ENCODE measurements at places on chromosomes 3 and 15. TPM values are rescaled to one million over a fixed set of nuclear protein-coding genes. Genes with fewer than 3 reads are reported as not detected.
A peak's percentile ranks its signal among the peaks of the same experiment; 100 is the strongest.

DNA sequence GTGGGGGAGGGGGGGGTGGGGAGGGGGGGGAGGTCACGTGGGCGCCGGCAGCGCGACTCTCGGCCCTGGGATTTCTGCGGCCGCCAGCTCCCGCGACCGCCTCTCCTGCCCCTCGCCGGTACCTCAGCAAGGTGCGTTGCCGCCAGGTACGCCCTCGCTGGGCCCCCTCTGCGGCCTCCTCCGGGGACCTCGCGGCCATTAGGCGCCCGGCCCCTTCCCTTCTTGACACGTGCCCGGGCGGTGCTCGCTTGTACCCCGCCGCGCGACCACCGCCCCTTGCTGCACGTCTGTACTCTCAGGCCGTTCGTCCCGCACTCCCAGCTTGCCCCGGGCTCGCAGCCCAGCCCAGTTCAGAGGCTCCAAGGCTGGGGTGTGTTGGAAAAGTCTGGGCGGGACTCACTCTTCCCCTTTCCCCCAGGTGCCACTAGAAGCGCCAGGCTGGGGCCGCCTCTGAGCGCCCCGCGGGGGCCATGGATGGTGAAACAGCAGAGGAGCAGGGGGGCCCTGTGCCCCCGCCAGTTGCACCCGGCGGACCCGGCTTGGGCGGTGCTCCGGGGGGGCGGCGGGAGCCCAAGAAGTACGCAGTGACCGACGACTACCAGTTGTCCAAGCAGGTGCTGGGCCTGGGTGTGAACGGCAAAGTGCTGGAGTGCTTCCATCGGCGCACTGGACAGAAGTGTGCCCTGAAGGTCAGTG is at the start of gene MAPKAPK3:
Gene MAPKAPK3, plus strand, starts transcription at position 56 of the 696 bp plus-strand sequence. Its CDS starts 415 bp downstream, at position 471.
- DNase-seq = peak; percentile 75

COX5A gene
- total RNA-seq = 83.5 TPM

GRCh38 chr15:99671926-99672635 is 61.2 kb downstream of the LYSMD4 start:
- no peak for DNase-seq

NRROS gene
- total RNA-seq = 22.6 TPM

CAMK1 gene
- total RNA-seq = 82.9 TPM

DNA sequence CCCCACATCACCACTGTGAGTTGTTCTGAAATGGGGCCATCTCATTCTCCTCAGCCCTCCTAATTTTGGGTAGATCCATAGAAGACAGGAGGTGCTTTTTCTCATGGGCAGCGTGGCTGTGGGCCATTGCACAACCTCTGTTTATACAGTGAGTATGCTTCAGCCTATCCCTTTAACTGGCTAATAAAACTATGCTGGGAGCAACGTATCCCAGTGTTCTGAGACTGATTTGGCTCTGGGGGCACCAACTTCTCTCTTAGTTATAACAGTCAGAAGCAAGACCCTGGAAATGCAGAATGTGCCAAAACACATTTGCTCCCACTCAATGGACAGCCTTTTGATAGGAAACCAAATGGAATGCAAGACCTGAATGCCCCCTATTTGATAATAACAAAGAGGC is 97.1 kb upstream of the ICE2 start:
- DNase-seq = no peak

GRCh38 chr3:140823106-140823505 is 118.5 kb upstream of the SLC25A36 start:
- DNase-seq = no peak

GRCh38 chr15:66789029-66790025 is 87.3 kb downstream of the SMAD6 start:
- DNase-seq = no peak

GRCh38 chr3:156553705-156554356 is 1.1 kb downstream of the SSR3 start:
- no peak for DNase-seq

RTP3 gene
- total RNA-seq = not detected

- no peak for DNase-seq
These were observed 195.0 kb downstream of the RBMS3 start for GRCh38 chr3:29475854-29476253.

- no peak for DNase-seq
These were observed 9.8 kb upstream of the LRRC34 start for GRCh38 chr3:169822540-169822939.

BNIP2 gene
- total RNA-seq = 60.1 TPM

- DNase-seq = no peak
These were observed 4.2 kb downstream of the UBXN7 start for GRCh38 chr3:196428041-196428440.

APOD gene
- total RNA-seq = 236 TPM

DNA sequence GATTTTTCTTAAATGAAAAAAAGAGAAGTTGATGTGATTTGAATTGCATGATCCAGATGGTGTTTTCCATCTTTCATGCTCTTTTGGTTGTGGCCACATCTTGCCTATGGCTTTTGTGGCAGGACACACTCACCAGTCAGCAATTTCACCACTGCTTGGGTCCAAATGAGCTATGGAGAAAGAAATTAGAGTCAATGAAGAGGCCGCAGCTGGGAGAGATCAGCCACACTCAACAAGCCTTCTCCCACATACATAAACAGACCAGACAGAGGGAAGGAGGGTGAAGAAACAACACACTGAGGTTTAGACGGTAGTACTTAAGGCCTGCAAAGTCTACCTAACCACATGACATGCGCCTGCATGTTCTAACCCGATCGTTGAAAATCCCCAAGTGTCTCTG is 110.7 kb upstream of the CDIN1 start:
- DNase-seq = no peak

TRIM69 gene
- total RNA-seq = 40.3 TPM

CHL1 gene
- total RNA-seq = 0.53 TPM

DNA sequence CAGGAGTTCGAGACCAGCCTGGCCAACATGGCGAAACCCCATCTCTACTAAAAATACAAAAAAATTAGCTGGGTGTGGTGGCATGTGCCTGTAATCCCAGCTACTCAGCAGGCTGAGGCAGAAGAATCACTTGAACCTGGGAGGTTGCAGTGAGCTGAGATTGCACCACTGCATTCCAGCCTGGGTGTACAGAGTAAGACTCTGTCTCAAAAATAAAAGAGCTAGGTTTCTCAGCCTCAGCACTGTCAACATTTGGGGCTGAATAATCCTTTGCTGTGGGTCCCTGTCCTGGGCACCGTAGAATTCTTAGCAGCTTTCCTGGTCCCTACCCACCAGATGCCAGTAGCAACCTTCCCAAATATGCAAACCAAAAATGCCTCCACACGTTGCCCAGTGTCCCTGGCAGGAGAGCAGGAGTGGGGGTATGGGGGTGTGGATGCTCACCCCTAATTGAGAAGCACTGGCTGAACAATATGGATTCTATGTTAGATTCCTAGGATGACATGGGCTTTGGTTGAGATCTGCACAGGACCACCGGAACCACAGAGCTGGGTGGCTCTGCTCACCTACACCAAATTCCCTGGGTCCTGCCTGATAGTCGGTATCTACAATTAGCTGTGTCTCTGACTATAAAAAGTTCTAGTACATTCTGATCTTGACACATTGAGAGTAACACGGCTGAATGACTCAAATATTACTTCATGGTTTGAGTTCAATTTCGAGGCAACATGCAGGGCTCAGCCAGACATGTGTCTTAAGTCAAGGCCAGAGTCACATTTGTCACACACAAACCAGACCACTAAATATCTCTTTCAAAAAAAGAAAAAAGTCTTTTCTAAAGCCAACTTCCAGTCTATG is 577.0 kb upstream of the MDFIC2 start:
- DNase-seq = no peak

GPR15 gene
- not detected for total RNA-seq

PPP2R3A gene
- total RNA-seq = 10.5 TPM

GOLGA8Q gene
- not detected for total RNA-seq

- DNase-seq = no peak
These were observed 87.2 kb downstream of the SLCO3A1 start for GRCh38 chr15:91940496-91941381.

GRCh38 chr15:66220601-66221000 is 32.9 kb downstream of the MEGF11 start:
- no peak for DNase-seq

DNA sequence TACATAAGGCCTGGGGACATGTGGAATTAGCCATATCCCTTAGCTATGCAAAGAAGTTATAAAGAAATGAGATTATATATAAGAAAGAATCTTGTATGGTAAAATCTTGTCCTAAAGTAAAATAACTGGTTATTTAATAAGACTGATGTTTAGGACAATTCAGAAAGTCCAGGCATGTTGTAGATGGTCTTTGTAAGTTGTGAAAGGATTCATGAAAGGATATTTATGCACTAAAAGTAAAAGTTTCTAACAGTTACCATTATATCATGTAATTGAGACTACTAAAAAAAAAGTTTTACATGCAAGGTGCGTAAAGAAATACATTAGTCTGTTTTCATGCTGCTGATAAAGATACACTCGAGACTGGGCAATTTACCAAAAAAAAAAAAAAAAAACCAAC is 146.3 kb downstream of the FMN1 start:
- DNase-seq = no peak

ANKUB1 gene
- not detected for total RNA-seq

TUSC7 gene
- total RNA-seq = not detected

DNA sequence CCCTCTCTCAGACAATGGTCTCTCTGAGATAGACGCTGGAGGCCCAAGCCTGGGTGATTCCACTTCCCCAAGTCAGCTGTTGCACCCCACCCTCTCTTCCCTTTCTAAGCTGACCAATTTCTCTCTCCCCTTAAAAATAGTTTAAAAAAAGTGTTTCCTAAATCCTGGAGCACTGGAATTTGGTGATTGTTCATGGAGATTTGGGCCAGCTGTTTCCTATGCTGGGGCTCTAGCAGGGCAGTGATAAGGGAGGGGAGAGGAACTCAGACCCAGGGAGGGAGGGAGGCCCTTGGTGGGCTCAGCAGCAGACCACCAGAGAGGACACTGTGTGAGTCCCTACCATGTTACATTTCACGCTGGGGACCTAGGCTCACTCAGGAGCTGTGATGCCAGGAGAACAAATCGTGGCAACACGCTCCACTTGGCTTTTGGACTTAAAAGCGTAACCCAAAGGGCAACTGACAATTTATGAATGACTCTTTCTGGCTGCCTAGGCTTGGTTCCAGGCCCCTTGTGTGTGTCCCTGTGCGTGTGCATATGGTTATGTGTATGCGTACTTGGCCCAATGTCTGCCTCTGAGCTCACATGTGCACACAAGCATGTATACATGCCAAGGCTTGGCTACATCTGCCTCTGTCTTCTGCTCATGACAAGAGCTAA is 59.8 kb upstream of the INSYN1 start:
- no peak for DNase-seq

DLEC1 gene
- 0.11 TPM for total RNA-seq

CADPS gene
- total RNA-seq = not detected

GRCh38 chr15:72851586-72851985 is 68.0 kb upstream of the ADPGK start:
- no peak for DNase-seq

GRCh38 chr3:1252061-1252430 is 159.2 kb downstream of the CNTN6 start:
- DNase-seq = no peak

ECE2 gene
- not detected for total RNA-seq

DNA sequence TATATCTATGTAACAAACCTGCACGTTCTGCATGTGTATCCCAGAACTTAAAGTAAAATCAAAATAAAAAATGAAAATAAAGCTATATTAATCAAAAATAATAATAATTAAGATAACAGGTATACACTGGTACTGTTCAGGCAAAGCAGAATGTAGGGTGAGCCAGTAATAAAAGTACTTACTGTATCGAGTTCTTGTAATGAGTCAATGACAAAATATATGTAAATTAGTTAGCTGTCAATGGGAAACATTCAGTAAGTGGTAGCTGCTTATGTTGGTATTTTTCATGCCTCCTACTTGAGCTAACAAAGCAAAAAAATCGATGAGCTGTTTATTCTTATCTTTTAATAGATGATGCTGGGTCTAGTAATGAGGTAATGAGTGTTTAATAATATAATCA is 93.2 kb downstream of the GBE1 start:
- DNase-seq = no peak

DNA sequence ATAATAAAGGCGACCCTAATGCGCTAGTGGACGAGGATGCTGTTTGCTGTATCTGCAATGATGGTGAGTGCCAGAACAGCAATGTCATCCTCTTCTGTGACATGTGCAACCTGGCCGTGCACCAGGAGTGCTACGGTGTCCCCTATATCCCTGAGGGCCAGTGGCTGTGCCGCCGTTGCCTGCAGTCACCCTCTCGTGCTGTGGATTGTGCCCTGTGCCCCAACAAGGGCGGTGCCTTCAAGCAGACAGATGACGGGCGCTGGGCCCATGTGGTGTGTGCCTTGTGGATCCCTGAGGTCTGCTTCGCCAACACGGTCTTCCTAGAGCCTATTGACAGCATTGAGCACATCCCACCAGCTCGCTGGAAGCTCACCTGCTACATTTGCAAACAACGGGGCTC is 7.6 kb downstream of the BRPF1 start:
- no peak for DNase-seq

- no peak for DNase-seq
These were observed 26.0 kb upstream of the MCTP2 start for GRCh38 chr15:94205366-94205765.

- DNase-seq = no peak
These were observed 1282.9 kb downstream of the ROBO2 start for GRCh38 chr3:78322780-78323179.

SERPINI2 gene
- not detected for total RNA-seq

GRCh38 chr3:132253262-132253878 is 63.8 kb upstream of the ACP3 start:
- DNase-seq = no peak

DNA sequence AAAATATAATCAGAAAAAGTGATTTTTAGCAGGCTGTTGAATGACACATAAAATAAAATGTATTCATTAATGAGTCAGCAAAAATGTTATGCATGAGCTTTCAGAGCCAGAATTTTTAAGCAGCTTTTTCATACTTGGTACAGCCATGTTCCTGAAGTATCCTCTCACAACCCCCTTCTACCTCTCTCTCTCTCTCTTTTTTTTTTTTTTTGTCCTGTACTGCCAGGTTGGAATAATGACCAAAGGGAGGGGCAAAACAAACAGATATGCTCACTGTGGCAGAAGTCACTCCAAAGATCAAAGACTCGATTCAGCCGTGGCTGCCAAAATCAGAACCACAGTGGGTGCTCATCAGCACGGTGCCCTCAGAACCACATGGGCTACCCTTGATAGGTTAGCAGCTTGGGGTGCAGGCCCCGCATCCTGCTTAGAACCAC is 383.0 kb downstream of the ZBTB20 start:
- DNase-seq = no peak

Data from ascending aorta (tissue), 2 donors.